ENCODE measurements at places on chromosomes 12 and 14.

GRCh38 chr12:125197326-125197725 is 132.1 kb downstream of the AACS start:
- ATAC-seq, result no peak

- ATAC-seq, result no peak
These were observed 70.6 kb downstream of the NOC4L start for GRCh38 chr12:132214891-132215290.

DNA sequence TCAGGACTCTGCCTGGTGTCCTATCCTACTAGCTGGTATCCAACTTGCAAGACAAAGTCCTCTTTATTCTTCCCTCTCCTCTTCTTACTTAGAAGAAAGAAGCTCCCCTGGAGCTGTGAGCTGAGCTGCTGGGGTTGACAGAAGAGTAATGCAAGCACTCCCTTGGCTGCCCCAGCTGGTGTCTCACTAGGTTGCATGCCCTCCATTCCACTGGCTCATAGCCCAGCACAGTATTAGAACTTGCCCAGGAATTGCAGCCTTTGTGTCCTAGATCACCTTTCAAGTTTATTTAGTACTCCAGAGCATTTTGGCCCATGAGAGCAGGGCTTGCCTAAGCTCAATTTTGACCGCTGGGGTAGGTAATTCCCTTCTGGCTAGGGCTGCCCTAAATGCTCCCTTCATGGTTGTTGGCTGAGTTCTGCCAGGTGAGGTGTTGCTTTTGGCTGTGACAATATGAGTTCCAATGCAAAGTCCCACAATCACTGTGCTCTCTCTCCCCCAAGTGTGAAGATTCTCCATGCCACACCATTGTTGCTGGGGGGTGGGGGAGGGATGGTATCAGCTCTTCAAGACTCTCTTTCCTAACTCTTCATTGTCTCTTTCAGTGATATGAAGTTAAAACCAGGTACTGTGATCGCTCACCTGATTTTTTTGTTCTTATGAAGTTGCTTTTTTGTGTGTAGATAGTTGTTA is 317.4 kb upstream of the DDHD1 start:
- no peak for ATAC-seq

- ATAC-seq, result no peak
These were observed 201.8 kb upstream of the RMST start for GRCh38 chr12:97260786-97261185.

DNA sequence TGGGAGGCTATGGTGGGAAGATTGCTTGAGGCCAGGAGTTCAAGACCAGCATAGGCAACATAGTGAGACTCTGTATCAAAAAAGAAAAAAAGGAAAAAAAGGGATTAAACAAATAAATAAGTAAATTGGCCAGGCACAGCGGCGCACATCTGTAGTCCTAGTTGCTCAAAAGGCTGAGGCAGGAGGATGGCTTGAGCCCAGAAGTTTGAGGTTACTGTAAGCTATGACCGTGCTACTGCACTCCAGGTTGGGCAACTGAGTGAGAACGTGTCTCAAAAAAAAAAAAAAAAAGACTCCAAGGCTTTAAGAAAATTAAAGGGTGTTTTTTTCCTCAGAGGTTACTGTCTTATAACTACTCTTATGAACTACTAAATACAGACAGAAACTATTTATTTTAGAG is 11.7 kb downstream of the BEST3 start:
- ATAC-seq, result no peak

GRCh38 chr12:129109174-129110001 is 256.1 kb downstream of the GLT1D1 start:
- no peak for ATAC-seq

GRCh38 chr14:91342206-91342760 is 75.3 kb downstream of the CCDC88C start:
- ATAC-seq, result no peak

GRCh38 chr14:36450550-36450949 is 69.5 kb downstream of the NKX2-1 start:
- no peak for ATAC-seq

DNA sequence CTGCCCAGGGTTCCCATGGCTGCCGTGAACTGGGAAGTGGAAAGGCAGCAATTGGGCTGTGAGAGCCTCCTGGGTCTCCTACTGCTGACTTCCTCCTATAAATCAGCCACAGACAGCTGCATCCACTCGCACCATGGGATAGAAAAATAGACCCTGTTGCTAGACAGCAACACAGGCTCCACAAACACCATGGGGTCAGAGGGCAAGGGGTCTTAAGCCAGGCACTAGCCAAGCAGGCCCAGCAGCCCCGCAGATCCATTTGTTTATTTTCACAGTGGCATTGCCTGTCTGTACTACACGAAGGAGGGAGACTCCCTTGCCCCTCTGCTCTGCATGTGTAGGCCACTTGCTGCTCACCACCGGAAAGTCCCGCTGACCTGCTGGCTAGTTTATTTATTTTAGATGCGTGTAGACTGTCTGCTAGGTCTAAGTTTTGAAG is 139.8 kb downstream of the DACT1 start:
- no peak for ATAC-seq

- no peak for ATAC-seq
These were observed 1.9 kb upstream of the LLPH start for GRCh38 chr12:66132408-66132807.

GRCh38 chr12:29843036-29843435 is 59.3 kb upstream of the TMTC1 start:
- no peak for ATAC-seq

GRCh38 chr14:88323523-88324199 is 592 bp upstream of the KCNK10 start:
- no peak for ATAC-seq

DNA sequence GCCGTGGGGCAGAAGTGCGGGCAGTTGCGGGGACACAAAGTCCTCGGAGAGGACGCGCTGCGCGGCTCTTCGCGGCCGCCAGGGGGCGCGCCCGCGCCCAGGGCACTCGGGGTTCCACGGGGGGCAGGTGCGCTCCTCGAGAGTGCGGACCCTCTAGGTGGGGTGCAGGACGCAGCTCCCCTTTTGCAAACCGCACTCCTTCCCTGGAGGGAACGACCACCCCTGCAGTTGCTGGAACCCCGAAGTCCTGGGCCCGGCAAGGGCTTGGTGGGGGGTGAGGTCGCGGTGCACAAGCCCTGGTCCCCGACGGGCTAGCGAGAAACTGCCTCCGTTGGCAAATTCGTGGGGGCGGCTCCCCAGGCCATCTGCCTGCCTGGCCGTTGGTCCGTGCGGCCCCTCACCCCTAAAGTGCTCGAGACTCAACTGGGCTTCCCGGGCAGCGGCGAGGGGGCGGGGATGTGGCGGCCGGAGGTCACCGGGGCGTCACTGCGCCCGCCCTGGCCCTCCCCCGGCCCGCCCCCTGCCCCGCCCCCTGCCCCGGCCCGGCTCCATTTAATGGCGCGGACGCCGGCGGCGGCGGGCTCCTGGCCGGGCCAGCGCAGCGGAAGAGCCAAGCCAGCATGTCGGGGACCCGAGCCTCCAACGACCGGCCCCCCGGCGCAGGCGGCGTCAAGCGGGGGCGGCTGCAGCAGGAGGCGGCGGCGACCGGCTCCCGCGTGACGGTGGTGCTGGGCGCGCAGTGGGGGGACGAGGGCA is at the start of gene ADSS1:
Gene ADSS1, plus strand, starts transcription at position 579 of the 756 bp plus-strand sequence. Its CDS starts 42 bp downstream, at position 621.
- peak; percentile 75 for ATAC-seq

DNA sequence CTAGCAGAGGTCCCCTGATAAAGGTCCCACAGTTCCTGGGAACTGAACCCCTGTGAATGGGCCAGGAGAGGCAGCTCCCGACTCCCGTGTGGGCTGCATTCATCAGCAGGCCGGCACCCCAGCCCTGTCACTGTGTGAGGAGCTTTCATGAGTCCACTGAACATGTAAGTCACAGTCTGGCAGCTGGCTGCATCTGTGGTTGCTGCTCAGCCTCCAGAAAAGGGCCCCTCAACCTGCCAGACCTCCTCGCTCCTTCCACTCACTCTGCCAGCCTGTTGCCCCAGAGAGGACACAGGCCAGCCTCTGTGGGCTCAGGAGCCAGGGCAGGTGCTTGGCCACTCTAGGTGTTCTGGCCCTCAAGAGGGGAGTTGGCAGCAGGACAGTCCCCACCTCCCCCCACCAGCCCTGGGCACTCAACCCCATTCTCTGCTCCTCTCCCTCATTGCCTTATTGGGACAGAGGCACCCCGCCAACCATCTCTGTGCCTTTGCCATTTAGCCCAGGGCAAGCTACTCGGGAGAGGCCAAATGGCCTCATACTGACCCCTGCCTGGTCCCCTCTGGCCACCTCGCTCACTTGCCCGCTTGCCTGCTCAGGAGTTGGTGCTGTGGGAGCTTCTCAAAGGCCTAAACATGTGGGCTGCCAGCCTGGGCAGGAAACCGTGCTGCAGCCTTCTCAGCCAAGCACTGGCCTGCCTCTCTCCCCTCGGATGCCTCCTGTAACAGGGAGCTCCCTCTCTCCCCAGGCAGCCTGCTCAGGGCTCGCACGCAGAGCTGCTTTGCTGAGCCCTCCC is 1.9 kb downstream of the RTL1 start:
- ATAC-seq, result no peak

GRCh38 chr12:83199069-83199468 is 512.4 kb downstream of the TMTC2 start:
- ATAC-seq, result no peak
